ENCODE measurements at places on chromosomes 2 and 18.

- no peak for DNase-seq
These were observed 222.0 kb downstream of the TMEM182 start for GRCh38 chr2:102983786-102984185.

GRCh38 chr18:47726550-47726949, 203.9 kb downstream of the SMAD2 start:
- no peak for DNase-seq

DNA sequence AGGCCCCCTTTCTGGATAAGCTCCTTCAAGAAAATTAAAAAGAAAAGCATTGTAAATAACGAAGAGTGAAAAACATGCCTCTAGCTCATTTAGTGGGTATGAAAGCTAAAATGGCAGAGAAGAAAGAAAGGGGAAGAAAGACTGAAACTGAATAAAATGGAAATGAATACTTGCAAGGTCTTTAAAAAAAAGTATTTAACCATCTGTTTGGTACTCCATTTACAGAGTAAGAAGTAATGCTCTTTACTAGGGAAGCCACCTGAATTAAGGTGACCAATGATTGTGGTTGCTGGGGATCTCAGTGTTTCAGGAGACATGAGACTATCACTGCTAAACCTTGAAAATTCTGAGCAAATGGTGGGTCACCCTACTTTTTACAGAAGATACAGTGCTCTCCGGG, 17.7 kb upstream of the ARL5A start:
- no peak for DNase-seq

- no peak for DNase-seq
These were observed 41.5 kb downstream of the RAB31 start for GRCh38 chr18:9749611-9750010.

GRCh38 chr2:161722547-161723503, 98.6 kb downstream of the SLC4A10 start:
- DNase-seq, result no peak

DNA sequence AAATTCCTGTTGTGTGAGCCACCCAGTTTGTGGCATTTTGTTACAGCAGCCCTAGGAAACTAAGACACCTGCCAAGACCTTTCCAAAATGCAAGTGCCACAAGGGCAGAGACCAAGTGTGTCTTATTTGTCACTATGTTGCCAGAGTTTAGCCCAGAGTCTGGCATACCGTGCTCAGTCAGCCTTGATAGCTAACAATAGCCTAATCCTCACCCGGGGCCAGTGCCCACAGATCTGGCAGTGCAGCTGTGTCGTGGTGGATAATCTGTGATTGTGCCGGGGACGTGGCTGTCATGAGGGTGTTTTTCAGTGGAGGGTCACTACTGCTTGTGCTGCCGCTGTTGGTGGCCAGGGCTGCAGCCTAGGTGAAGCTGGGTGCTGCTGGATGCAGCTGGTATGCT, 53.5 kb downstream of the MEP1B start:
- no peak for DNase-seq

GRCh38 chr18:55136864-55137263, 177.6 kb upstream of the CCDC68 start:
- DNase-seq, result no peak

- no peak for DNase-seq
These were observed 225.5 kb downstream of the TGIF1 start for GRCh38 chr18:3675446-3675845.

DNA sequence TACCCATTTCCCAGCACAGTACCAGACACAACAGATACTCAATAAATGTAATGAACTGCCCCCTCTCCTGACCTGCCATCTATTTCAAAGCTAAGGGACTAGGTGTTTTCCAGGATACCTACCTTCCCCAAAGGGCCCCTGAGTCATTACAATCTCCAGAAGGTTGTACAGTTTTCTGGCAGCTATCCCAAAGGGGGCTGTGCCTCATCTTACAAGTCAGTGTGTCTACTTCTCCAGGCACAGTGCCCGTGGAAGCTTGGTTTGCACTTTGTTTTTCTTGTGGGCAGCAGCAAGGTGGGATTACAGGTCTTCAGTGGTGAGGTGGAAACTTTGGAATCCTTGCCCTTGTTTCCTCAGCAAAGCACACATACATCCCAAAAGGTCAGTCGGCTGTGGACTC, 62.8 kb upstream of the CYP26B1 start:
- no peak for DNase-seq

- no peak for DNase-seq
These were observed 177.7 kb upstream of the OSR1 start for GRCh38 chr2:19536136-19536535.

GRCh38 chr2:234189786-234190300, 139.3 kb downstream of the SPP2 start:
- DNase-seq, result no peak

- DNase-seq, result no peak
These were observed 11.8 kb downstream of the C2orf69 start for GRCh38 chr2:199922856-199923255.

- no peak for DNase-seq
These were observed 2.9 kb downstream of the TBR1 start for GRCh38 chr2:161418715-161419637.

GRCh38 chr2:112843836-112844235, 7.3 kb upstream of the IL1B start:
- no peak for DNase-seq

- DNase-seq, result no peak
These were observed 23.0 kb downstream of the COPS9 start for GRCh38 chr2:240112914-240113690.

DNA sequence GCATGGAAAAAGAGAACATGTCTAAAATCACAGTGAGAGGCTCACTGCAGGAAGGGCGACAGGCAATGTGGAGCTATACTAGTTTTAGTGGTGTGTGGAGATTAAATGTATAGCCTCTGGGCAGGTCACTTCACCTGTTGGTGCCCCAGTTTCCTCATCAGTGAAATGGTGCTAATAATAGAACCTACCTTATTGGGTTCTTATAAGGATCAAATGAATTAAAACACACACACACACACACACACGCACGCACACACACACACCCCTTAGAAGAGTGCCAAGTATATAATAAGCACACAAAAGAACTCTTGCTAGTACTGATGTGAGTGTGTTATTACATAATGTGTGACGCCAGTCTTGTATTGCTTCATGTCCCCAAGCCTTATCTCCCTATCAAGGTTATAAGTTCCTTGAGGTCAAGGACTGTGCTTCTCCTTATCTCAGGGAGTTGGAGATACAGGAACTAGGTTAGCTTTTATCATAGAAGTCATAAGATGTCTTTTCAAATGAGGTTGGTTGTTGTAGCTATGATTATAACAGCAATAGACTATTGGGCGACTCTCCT, 98.0 kb upstream of the CXCR4 start:
- no peak for DNase-seq

GRCh38 chr2:43435746-43436145, 160.1 kb downstream of the THADA start:
- DNase-seq, result no peak

DNA sequence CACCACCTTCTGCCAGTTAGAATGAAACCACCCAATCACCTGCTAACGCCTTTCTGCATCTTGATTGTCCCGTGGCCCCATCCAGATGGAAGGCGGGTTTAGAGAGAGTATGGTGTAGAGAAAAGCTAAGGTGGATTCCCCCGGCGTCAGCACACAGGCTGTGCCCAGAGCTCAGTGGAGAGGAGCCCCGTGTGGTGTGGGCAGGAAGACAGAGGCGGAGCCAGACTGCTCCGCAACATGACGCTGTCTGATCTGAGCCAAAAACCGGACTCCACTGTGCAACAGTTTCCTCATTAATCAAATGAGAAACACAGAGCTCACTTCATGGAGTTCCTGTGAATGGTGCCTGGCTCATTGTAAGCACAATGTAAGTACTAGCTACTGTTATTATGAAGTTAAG, 448.1 kb upstream of the SMIM21 start:
- no peak for DNase-seq

DNA sequence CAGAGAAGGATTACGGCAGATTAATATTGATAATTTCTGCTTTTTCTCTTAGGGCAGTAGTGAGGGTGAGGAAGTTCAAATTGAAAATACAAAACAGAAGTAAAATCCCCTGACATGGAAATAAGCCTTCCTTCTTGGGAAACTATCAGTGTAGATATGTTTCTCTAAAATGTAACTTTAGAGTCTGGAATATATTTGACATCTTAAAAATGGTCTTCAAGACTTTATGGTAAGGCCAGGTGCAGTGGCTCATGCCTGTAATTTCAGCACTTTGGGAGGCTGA, 33.0 kb downstream of the INPP5D start:
- no peak for DNase-seq

DNA sequence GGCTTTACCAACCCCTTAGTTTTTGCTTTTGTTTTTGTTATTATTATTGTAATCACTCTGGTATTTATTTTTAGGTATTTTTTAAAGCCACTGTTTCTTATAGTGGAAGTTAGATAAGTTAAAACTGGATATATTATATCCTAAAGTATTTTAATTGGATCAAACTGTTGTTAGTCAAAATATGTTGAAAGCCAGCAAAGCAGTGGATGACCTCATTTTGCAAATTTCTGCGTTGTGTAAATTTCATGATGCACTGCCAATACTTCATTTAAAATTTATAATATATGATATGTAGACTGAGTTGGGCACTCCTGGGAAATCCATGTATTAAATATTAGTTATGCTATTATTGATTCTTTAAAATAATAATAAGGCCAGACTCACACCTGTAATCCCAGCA, 661.7 kb upstream of the NRXN1 start:
- no peak for DNase-seq

DNA sequence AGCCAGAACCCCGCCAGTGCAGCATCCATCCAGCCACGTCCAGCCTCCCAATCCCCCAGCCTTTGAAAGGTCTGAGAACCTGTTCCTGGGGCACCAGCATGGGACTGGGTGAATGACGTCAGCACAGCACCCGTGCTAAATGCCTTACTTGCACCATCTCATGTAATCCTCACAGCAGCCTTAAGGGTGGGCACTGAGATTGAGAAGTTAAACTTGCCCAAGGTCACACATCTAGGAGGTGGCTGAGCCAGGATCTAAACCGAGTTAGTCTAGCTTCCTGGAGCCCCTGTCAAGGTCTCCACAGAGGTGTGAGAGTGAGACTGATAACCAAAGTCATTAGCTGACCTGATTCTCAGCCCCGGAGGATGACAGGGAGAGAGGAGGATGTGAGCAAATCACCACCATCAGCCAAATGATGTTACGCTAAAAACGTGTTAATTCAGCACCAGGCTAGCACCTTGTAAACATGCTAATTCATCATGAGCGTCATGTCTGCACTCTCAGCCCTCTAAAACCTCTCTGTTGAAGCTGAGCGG, 4.6 kb downstream of the CD8A start:
- no peak for DNase-seq

DNA sequence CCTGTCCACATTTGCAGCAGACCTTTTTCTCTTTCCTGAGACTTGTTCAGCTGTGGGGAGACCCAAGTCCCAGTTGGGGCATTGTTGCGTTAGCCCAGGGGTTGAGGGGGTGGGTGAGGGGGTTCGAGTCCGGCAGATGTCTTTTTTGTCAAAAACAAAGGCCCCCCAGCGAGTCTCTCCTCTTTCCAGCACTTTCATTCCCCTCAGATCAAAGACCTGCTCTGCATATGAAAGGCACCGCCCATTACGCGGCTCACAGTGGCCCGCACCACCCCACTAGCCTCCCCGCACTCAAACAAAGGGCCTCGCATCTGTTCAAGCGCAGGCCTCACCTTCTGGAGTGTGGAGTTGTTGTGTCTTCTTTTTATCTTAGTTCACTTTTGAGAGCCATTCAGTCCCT, 25.2 kb downstream of the TRABD2A start:
- no peak for DNase-seq

DNA sequence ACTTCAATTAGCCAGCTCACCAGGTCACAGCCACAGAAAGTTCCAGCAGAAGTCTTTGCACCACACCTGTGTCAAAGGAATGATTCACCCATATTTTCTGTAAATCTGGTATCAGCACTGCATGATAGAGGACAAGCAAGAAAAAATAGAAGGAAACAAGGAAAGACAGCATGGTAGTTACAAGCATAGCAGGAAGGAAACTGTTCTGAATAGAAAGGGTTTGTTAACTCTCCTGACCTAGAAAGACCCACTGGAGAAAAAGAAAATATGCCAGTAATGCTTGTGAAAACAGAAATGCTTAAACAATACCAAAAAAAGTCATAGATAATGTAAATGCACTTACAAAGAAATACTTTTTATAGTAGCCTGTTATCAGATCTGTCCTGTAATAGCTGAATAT, 40.8 kb downstream of the SCRN3 start:
- no peak for DNase-seq

DNA sequence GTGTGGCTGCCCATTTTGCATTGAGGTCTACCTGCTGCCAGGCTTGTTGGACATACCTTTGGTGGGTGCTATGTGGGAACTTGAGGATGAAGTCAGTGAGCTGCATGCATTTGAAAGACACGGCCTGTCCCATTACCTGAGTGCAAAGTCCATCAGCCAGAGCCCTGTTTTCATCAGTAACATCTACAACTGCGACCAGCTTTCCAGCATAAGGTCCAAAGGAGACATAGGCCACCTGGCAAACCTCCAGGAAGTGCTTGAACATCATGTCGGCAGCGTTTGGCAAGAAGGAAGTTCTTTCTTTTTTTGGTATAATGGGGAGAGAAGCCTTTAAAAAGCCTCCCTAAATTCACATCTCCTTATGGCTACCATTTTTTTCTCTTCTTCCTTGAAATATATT, 143.1 kb downstream of the FAM161A start:
- peak; percentile 86 for DNase-seq

GRCh38 chr2:63850649-63851048, 9.0 kb downstream of the UGP2 start:
- DNase-seq, result no peak

DNA sequence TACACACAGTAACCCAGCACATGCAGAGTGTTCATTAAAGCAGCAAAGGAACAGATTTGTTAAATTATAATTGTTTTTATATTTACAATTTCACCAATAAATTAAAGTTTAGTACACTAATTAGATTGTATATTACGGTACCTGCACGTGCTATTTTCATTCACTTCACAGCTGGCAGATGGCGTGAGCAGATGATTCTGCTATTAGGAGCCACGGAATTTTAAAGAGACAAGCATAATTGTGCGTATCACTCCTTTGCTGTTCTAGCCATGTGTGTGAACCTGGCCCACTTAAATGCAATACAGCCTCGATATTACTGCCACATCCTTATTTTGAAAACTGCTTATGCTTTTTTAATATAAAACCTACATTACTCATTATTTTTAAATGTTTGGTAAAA, 332.8 kb upstream of the SOX11 start:
- DNase-seq, result no peak

DNA sequence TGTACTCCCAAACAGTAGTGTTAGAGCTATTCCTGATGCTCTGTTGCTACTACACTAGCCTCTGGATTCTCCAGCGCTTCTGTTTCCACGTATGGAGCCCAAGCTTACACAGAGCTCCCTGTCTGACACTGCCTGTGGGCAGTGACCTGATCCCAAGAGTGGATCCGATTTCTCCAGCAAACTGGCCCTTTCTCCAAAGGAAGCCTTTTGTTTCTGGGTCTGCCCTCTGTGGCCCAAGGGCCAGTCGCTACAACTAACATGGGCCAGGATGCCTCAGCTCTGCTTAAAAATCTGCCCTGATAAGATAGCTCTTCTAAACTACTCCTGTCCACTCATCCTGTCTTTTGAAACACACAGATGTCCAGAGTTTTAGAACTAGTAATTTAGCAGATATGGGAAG, 172.6 kb upstream of the NRP2 start:
- no peak for DNase-seq

- peak; percentile 10 for DNase-seq
These were observed 107.9 kb downstream of the KLHL29 start for GRCh38 chr2:23492921-23493320.
